ENCODE measurements at places on chromosomes 12 and 14.

DNA sequence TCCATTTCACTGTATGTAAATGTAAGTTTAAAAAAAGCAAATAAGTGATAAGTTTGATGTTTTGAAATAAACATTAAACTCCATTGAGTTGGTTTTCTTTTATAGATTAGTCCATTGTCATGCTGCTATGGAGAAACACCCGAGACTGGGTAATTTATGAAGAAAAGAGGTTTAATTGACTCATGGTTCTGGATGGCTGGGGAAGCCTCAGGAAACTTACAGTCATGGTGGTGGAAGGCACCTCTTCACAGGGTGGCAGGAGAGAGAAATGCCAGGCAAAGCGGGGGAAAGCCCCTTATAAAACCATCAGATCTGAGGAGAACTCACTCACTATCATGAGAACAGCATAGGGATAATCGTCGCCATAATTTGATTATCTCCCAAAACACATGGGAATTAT lies 48.4 kb upstream of the OXA1L start:
- DNase-seq, result no peak

GRCh38 chr12:39866135-39866534 lies 239.7 kb downstream of the SLC2A13 start:
- no peak for DNase-seq

DNA sequence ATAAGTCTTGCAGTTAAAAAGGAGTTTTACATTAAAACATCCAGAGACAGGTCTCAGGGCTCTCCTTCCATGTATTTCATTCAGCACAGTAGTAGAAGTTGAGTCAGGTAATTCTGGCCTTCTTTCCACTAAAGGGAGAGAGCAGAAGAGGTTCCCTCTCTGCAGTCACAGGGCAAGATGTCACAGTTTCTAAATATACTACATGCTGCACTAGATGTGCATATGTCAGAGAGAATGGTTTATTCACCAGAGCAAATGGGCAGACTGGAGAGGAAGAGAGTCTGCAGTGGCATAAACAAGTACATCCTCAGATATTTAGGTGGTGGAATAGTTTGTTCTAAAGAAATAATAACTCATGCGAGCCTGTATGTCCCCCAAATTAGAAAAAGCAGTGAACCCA lies 132.0 kb downstream of the KICS2 start:
- DNase-seq, result no peak

GRCh38 chr14:56027916-56028712 lies 90.1 kb upstream of the PELI2 start:
- DNase-seq, result no peak

DNA sequence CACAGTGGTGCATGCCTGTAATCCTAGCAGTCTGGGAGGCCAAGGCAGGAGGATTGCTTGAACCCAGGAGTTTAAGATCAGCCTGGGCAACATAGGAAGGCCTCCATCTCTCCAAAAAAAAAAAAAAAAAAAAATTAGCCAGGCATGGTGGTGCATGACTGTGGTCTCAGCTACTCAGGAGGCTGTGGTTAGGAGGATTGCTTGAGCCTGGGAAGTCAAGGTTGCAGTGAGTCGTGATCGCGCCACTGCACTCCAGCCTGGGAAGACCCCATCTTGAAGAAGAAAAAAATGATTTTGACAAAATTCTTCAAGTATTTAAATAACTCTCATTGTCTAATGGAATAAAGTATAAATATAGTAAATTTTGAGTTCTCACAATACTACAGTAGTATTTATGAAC lies 219.2 kb upstream of the SSTR1 start:
- no peak for DNase-seq

- DNase-seq, result no peak
These were observed 98.1 kb upstream of the GRIP1 start for GRCh38 chr12:66776974-66777373.

- no peak for DNase-seq
These were observed 216.2 kb upstream of the RMST start for GRCh38 chr12:97246368-97246767.

DNA sequence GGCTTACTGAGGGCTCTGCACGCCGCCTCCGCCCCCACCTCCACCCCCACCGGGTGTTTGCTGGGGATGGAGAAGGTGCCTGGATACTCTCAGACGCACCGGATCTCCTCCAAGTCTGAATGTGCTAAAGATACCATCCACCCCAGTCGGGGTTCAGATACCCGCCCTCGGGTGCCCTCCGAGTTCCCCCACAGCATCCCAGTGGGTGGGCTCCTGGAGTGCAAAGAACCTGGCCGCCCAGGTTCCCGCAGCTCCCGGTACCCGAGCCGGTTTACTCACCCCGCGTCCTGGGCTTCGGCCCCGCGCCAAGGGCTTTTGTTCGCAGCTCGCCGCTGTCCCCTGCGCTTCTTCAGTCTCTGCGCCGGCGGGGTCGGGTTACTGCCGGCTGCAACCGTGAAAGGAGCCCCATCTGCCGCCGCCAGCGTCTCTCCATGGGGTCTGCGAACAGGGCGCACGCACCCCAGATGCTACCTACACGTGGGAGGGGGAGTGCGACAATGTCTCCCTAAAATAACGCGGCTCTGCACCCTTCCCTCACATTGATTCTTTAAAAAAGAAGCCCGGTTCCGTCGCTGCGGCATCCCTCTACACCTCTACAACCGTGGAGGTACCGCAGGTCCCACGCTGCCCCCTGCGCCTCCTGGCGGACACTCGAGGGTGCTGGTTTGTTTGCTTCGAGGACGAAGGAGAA lies at the start of gene CCDC177:
TSS of gene CCDC177 (minus strand) at position 609 of the 691 bp plus-strand sequence. CDS start 1,249 bp downstream, outside the sequence.
- peak; percentile 62 for DNase-seq

Data from GM18507 (cell line).